AG08395 (cell line): ENCODE measurements at places on chromosomes 5 and 9.

- DNase-seq: no peak
These were observed 29.7 kb upstream of the PPP2CA start for GRCh38 chr5:134255418-134256150.

GRCh38 chr9:36656842-36657241 is 84.1 kb downstream of the MELK start:
- DNase-seq: no peak

DNA sequence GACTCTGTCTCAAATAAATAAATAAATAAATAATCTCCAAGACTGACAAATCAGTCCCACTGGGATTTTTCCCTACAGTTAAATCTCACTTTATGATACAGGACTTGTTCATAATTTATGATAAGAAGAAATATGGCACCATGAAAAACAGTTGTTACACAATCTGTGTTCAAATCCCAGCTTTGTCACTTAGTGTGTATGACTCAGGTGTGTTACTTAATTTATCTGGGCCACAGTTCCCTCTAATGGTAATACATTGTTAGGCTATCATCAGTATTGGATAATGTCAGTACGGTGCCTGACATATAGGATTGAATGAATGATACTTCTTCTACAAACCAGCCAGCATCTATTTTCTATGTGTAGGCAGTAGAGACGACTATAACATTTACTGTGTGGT is 23.1 kb downstream of the SLC36A3 start:
- DNase-seq: no peak

GRCh38 chr5:93438124-93438523 is 142.9 kb downstream of the NR2F1-AS1 start:
- DNase-seq: no peak

GRCh38 chr9:98134702-98135557 is 15.9 kb upstream of the TRIM14 start:
- DNase-seq: no peak

DNA sequence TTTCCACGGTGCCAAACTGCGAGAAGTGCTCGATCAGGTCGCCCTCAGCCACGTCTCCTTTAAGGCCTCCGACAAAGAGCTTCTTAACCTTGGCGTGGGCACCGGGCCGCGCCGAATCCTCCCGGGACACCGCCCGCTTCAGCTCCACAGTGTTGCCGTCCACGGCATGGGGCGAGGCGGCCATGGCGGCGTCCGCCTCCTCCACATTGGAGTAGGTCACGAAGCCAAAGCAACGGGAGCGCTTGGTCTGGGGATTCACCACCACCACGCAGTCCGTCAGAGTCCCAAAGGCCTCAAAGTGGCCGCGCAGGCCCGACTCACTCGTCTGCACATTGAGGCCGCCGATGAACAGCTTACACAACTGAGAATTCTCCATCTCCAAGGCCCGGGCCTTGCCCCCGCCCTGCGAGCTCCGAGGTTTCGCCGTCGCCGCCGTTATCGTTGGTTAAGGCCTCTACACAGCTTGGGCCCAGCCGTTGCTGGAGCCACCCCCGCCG is 424 bp downstream of the HNRNPA0 start:
- DNase-seq: peak; percentile 16
